CD14-positive monocyte (primary cell): ENCODE measurements at places on chromosomes 16 and 17.
A peak's percentile ranks its signal among the peaks of the same experiment; 100 is the strongest.

GRCh38 chr17:68587847-68588246 is 13.3 kb downstream of the FAM20A start:
- DNase-seq, result no peak

- no peak for DNase-seq
These were observed 4.7 kb downstream of the ABAT start for GRCh38 chr16:8679151-8679550.

DNA sequence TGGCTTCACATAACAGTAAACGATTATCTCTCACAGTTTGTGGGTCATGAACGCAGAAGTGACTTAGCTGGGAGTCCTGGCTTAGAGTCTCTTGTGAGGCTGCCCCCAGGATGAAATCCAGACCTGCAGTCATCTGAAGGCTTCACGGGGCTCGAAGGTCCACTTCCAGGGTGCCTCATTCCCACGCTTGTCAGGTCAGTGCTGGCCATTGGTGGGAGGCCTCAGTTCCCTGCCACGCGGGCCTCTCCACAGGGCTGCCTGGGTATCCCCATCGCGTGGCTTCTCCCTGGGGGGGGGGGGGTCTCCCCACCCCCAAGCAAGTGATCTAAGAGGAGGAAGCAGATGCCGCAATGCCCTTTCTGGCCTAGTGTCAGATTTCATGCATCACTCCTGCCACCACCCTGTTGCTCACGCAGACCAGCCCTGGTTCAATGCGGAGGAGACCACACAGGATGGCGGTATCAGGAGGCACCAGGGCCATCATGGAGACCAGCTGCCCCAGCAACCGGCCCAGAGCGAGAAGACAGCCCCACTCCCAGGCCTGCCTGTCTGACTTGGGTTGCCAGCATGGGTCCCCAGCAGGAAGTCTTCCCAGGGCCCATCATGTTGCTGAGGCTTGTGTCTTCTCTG is 77.3 kb upstream of the CDH5 start:
- no peak for DNase-seq

GRCh38 chr16:3431779-3432219 is 11.5 kb downstream of the ZNF597 start:
- peak; percentile 24 for DNase-seq

DNA sequence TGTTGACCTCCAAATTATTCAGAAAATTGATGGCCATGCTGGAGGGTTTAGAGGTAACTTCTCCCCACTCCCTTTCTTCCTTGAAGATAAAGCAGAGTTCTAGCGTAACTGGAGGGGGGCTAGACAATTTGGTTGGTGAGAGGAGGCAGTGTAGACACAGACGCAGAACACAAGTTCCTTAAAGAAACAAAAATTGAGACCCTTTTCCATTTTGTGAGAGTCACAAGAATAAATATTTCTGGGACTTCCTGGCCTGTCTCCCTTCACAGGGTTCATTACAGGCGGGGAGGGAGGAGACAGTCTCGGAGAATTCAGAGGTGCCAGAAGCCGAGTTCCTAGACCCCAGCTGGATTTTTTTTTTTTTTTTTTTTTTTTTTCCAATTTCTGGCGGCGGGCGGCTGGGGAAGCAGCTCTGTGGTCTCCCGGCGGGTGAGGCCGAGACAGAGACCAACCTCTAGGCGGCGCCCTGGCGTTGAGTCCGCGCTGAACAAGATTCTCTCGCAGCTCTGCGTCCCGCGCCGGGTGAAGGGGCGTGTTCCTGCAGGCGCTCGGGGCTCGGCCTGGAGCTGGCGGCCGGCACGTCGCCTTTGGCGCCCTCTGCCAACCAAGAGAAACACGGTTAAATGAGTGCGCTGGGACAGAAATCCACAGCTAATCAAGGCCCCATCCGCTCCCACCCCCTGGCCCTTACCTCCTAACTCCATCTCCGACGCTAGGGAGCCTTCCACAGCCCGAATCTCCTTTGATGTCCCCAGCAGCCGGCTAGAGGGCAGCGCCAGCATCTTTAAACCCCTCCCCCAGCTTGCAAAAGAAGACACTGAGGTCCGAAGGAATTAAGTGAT is 10.2 kb upstream of the HOXB9 start:
- DNase-seq, result no peak

GRCh38 chr16:64391063-64391600 is 730.7 kb downstream of the CDH11 start:
- DNase-seq, result no peak

DNA sequence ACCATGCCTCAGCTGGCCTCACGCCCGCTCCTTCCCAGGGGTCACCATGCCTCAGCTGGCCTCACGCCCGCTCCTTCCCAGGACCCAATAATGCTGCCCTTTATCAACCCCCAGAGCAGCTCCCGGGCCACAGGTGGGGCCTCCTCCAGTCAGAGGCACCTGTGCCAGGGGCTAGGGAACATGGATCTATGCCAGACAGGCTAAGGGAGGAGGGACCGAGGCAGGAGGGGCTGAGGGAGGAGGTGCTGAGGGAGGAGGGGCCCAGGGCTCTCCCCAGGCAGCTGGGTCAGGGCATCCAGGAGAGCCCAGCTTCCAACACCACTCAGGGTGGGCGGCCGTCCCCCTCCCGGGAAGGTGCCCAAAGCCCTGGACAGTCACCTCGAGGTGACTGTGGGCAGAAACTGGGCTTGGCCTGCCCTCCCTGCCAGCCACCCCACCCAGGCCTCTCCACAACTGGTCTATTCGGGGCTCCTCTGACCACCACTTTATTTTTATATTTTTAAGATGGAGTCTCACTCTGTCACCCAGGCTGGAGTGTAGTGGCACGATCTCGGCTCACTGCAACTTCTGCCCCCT is 19.4 kb downstream of the UTS2R start:
- no peak for DNase-seq

GRCh38 chr17:56635641-56636040 is 42.1 kb downstream of the NOG start:
- no peak for DNase-seq

DNA sequence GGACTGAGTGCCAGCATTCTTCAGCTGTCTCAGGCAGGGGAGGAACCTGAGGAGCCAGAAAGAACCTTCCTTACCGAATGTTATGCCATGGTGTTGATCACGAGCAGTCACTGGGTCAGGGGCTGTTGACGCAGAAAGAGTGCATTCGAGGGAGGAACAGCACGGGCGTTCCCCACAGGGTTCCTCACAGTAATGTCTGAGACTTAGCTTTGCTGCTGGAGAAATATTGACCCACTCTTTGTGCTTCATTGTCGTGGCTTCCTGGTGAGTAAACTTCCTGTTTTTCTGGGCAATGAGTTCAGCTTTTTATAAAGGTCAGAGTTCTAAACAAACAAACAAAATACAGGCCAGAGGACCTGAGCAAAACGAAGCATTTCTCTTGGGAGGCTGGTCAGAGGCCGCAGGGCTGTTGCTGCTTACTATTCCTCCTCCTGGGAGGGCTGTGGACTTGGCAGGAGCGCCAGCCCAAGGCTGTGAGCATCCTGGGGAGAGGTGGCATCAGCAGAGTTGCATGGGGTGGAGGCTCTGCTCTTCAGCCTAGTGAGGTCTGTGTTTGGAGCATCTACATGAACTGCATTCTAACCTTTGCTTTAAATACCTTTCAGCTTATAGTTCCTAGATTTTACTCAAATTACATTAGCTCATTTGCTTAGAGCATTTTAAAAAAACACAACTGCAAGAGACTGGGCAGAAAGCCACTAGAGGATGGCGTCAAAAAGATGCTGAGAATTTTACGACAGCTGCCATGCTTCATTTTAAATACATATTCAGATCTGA is 143.1 kb upstream of the CACNG5 start:
- DNase-seq, result peak; percentile 5

DNA sequence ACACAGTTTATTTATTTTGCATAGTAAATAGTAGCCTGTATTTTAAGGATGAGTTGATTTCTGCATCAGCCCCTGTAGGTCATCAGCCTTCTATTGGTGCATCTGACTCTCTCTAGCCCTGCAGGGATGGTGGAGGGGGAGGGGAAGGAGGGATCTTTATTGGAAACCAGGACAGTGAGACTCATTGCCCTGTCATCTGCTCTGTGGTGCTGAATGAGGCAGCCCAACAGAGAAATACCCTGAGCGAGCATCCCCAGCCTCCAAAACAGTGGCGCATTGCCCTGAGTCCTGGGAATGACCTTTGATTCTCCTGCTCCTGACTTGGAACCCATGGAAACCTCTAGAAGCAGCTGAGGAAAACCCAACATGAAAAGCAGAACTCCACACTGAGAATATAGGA is 45.5 kb upstream of the STH start:
- no peak for DNase-seq

- no peak for DNase-seq
These were observed 34.3 kb downstream of the NLRC5 start for GRCh38 chr16:57023541-57024249.

DNA sequence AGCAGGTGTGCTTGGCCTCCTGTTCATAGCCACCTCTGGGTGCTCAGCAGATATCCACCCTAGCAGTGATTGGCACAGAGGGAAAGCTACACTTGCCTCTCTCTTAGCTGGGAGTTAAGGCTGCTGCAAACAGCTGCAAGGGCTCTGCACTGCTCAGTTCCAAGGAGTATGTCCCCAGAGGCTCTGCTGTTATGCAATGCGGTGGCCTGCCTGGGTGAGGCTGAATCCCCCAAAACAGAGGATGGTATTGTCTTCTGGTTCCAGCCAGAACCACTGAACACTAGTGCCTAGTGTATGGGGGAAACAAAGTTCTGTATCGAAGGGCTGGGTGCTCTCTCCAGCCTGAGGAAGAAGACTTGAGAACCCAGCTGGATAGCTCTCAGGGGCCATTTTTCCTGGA is 16.8 kb downstream of the TMEM94 start:
- no peak for DNase-seq

DNA sequence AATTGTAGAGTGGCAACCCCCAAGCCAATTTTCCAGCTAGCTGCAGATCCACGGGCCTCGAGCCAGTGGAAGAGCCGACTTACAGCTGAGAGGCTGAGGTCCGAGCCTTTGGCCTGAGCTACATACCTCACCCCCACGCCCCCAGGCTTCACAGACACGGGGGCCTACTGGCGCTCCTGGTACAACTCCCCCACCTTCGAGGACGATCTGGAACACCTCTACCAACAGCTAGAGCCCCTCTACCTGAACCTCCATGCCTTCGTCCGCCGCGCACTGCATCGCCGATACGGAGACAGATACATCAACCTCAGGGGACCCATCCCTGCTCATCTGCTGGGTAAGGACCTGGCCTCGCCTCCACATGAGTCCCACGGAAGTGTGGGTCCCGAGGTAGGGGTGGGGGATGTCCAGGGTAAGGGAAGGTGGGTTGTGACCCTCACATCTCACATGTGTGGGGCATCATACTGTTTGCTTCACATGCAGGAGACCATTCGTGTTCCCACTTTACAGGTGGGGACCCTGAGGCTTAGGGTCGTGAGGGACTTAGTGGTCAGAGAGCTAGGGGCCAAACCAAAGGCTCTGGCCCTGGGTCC is 3.4 kb downstream of the ACE start:
- no peak for DNase-seq

DNA sequence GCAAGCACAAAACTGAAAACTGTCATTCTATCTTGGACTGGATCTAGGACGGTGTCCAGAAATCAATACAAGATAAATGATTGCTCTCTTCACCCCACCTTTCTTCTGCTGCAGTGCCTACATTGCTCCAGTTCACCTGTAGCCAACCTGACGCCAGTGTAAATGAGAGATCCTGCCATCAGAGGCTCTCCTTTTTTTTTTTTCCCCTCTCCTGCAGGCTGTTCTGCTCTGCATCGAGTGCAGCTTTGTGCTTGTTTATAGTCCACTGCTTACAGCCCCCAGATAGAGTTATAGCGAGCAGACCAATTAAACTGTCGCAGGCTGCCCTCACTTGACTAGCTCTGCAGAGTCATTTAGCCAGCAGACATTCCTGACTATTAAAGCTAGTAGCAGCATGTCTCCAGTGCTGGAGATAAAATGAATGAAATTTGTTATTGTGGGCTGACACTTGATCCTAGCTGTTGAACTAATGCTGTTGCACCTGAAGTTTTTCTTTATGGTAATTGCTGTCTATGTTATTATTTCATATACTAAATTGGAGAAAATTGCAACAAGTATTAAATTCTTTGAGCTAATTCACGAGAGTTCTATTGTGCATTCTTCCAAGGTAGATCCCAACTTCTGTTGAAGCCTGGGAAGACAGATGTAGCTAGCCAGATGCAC is 257.1 kb downstream of the FTO start:
- DNase-seq, result no peak

- DNase-seq, result peak; percentile 29
These were observed 236.7 kb upstream of the GOT2 start for GRCh38 chr16:58970775-58971174.

DNA sequence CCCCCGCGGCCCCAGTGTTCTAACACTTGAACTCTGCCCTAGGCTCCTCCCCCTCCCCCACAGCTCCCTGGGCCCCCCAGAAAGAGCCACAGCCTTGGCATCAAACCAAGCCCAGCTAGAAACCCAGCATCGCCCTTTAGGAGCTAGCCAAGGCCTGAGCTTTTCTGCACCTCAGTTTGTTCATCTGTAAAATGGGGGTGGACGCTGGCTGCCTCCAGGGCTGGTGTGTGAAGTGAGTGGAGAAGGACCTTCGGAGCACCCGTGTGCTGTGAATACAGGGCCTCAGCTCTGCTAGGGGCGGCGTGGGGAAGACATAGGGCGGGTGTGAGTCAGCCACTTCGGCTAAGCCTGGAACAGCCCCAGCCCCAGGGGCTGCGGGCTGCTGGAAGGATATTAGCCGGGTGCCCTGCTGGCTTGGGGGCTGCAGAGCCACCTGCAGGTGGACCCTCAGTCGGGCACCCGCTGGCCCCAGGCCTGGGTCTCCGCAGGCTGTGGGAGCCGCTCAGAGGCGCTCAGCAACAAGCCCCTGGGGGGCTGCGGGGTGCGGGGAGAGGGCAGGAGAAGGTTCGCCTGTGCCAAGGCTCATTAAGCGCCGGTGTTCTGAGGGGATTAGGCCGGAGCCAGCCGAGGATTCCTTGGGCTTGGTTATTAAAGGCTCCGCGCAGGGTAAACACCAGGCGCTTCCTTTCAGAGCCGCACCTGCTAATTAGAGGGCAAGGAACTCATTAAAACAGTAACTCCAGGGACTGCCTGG is 217.0 kb upstream of the CIBAR2 start:
- no peak for DNase-seq

- DNase-seq, result peak; percentile 62
These were observed 13.6 kb downstream of the ZC3H7A start for GRCh38 chr16:11783319-11784037.

DNA sequence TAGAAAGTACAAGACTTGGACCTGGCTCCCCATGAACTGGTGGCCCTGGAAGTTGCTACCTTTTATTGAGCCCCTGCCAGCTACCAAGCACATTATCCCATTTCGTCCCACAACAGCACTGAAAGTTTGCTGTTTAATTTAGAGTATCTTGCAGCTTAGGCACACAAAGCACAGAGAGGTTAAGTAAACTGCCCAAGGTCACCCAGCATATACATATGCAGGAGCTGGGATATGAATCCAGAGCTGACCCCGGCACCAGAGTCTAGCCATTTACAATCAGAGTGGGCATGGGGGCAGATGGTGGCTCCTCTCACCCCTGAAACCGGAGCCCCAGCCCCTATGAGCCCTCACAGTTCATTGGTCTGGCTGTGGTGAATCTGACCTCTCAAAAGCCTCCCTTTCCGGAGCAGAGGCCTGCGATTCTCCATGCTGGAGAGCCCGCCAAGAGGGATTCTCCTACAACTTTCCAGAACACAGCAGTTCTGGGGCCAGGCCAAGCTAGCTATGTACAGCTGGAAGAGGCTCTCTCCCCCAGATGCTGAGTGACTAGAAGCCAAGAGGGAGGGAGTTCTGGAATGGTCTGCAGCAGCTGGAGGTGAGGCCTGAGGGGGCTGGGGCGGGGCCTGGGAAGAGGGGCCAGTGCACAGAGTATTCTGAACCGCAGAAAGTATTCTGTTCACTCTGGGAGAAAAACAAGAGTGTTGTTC is 58.3 kb downstream of the SREBF1 start:
- DNase-seq, result no peak
